ENCODE measurements at places on chromosomes 12 and 14.

DNA sequence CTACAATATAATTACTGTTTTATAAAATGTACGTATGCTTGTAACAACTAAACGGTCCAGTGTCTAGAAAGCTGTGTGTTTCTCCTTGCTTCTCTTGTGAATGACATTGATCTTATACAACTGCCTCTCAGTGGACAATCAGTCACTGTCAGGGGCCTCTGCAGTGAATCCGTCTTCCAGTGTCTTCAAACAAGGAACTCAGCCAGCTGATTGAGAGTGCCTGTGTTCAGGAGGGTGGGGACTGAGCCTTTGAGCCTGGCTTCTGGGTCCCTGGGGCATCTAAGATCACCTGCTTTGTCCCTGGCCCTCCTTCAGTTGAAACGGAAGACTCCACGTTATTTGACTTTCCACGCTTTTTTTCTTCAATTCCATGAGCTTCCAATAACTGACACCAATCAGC lies 133.1 kb upstream of the SFSWAP start:
- no peak for DNase-seq

DNA sequence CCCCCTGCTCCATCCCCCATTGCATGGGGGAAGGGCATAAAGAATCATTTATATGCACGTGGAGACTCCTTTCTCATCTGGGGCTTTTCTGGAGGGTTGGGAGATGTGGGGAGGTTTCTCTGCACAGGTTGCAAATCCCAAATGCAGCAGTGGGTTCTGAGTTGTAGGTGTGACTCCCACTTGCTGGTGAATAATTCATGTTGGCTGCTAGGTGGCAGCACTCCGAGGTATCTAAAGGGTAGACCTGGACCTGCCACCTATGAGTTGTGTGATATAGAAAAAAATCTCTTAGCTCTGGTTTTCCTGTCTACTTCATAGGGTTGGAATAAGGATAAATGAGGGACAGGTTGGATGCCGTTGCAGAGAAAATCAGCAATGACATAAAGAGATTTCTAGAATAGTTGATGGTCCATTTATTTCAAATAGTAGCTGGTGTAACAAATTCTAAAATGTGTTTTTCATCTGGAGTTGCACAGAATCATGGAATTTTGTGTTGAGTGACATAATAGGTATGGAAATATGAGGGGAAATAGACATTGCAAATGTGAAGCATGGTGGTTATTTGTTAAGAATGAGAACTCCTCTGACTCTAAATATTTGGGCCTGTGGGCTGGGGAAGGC lies 4.6 kb downstream of the MARCHF9 start:
- peak; percentile 67 for DNase-seq

GRCh38 chr14:51501746-51502145 lies 150.0 kb upstream of the FRMD6 start:
- DNase-seq: no peak

GRCh38 chr12:71581206-71581605 lies 82.4 kb downstream of the ZFC3H1 start:
- no peak for DNase-seq

GRCh38 chr12:203462-204260 lies 10.3 kb downstream of the SLC6A12 start:
- DNase-seq: no peak

DNA sequence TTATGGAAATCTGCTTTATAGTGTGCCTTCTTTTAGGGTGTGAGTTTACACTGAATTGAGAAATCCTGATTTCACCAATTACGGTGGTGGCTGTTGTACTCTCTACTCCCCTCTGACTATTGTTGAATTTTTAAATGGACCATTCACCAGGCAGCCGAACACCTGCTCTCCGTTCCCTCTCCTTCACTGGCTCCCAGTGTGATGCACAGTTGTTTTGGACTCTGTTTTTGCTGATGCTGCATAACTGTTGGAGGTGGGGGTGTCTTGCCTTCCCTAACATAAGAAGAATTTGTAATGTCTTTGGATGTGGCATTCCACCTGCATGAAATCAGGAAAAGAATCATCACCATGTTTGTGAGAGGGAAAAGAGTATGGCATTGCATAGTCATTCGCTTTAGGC lies 341.2 kb downstream of the SNAPC1 start:
- no peak for DNase-seq

GRCh38 chr14:66248256-66248655 lies 237.9 kb upstream of the CCDC196 start:
- DNase-seq: no peak

DNA sequence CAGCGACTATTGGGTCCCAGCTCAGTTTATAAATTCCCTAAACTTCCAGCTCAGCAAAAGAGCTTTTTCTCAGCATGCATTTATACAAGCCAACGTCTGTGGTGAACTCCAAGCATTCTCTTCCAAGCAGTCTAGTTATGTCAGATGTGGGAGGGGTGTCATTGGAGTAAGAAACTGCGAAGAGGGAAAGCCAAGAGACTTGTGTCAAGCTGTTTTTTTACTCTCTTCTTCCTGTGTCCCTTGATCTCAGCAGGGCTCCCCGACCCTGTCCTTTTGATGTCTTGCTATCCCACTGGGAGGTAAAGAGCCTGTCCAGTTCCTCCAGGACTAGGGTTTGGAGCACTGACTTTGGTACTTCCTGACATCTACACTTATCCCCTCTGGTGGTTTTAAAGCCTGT lies 69.0 kb downstream of the PPM1H start:
- no peak for DNase-seq

DNA sequence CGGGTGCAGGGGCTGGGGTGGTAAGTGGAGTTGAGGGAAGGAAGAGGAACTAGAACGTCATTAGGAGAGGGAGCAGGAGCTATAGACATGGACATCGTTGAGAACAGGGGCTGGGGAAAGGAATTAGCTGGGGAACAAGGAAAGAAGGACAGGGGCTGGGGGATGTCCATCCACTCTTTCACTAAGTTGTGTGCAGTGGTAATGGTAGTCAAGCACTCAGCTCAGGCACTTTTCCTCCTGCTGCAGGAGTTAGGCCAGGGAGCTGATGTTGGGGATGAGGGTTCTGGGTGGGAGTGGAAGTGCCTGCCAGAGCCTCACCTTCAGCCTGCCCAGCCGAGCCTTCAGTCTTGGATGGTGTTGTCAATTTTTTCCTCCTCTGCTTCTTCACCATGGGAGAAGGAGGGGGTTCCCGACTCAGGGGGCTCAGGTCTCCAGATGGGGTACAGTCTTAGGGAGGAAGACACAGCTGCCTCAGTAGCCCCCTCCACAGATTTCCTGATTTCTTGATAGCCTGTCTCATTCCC lies 9.2 kb downstream of the AGAP2 start:
- DNase-seq: no peak

DNA sequence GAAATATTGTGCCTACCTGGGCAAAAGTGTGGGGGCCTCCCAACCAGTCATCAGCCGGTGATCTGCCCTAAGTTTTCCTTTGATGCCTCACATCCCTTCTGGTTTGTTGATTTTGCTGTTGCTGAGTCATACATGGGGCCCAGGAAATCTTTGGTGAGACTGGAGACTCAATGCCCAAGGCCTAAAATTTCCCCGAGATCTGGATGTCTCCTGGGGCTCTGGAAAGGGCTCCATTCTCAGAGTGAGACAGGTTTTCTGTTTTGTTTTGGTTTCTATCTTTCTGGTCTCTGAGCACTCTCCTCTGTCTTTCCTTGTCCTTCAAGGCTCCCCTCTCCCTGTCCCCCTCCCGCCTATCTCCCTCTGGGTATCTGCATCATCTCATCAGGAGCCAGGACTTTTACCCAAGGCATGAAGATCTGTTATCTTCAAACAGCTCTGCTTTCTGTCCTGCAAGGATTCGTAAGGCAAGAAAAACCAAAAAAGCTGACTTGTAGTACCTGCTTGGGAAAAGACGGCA lies 152.8 kb upstream of the MAX start:
- peak; percentile 36 for DNase-seq

- no peak for DNase-seq
Observed at GRCh38 chr12:41045509-41045908, 142.6 kb upstream of the PDZRN4 start.

GRCh38 chr12:78797196-78797931 lies 67.2 kb upstream of the SYT1 start:
- no peak for DNase-seq

GRCh38 chr12:57479376-57480115 lies at the start of gene ARHGAP9:
Gene ARHGAP9 (minus strand): TSS chr12:57479866. CDS start chr12:57479406, 460 bp downstream.
- DNase-seq: no peak

DNA sequence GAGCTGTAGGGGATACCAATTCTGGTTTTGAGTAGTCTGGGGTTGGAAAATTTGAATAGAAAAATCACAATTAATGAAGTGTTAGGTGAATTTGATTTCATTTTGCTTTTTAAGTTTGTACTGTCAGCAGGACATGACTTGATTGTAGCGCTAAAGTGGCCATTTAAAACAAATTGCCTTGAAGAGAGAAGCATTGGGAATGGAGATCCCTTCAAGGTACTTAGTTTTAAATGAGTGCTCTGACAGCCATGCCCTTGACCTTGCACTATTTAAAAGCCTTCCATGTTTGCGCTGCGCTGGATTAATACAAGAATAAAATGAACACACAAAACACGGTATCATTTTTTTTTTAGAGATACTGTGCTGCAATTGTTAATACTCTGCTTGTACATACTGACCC lies 345.9 kb downstream of the NAV3 start:
- no peak for DNase-seq

DNA sequence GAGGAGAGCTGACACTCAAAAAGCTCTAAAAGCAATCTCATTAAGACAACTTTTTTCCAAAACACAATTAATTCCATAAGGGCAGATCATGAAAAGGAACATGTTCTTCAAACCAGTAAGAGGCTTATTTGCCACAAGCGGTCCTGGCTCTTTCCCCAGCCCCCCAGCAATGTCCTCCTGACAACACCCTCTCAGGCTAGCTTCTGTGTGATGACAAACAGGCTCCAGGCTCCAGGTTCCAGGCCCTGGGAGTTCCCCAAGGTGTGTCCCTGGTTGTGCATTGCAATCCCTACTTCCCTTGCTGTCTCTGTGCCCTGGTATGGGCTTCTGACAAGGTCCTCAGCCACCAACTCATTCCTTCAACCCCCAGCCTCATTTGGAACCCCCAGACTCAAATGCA lies 8.9 kb downstream of the HVCN1 start:
- no peak for DNase-seq

DNA sequence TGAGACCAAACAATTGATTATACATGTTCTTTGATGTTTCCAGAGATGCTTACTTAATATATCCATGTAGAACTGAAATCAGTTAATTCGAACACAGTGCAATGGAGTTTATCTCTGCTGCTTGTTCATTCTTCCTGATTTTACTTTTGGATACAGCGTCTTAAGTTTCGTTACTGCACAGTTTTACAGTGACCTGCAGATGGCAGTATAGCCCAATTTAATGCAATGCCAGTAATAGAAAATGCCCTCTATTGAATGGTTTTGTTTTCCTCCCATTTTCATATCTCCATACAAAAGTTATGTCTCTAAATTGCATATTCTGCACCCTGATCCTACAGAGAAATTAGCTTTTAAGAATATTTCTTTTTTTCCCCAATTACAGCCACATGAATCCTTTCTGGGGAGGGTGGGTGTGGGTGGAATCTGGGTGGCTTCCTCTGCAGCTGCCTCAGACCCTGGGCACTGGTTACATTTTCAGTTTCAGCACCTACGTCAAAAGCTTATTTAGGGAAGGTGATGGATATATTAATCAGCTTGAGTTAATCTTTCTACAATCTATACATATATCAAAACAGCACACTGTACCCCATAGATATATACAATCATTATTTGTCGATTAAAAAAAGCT lies 101.1 kb upstream of the DCD start:
- DNase-seq: peak; percentile 64

DNA sequence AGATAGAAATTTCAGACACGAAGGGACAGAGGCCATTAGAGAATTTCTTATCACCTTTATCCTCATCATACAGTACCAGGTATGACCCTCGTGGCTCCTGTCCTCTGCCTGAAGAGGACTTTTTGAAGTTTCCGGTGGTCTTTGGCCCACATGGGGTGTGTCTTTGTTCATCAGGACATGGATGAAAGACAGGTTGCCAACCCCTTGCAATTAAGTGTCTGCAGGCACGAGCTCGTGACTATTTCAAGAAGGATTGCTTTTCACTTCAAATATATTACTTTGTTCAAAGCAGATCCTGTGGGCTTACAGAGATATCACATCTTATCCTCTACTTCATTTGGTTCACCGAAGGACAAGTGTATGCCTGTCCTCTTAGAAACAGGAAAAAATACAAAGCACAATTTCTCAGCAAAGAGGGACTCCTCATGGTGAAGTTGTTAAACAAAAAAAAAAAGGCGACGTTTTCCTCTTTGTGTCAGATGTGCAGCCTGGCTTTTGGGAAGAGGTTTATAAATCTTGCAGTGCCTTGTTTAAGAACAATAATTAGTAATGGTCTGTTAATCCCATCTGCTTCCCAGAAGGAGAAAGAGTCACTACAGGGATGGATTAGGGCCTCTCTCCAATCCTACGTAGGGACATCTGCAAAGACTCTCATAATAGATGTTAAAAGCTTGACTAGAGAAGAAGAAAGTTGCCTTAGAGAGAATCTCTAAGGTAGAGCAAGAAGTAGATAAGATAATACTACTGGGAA lies 13.5 kb upstream of the FAM234B start:
- DNase-seq: no peak

DNA sequence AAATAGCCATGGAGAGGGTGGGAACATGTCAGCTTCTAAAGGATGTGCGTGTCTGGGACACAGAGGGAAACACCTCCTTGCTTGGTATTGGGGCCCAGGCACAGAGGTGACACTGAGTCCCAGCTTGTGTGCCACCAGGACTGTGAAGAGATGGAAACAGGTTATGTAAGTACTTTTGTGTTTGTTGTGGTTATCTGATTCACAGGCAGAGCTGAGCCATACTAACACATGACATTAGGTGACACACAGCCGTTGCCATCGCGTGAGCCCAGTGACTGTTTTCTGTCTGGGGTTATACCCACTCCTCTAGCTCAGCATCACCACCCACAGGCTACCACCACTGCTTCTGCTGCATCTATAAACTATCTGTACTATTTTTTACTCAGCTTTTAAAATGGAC lies 12.1 kb upstream of the FLVCR2 start:
- DNase-seq: no peak

DNA sequence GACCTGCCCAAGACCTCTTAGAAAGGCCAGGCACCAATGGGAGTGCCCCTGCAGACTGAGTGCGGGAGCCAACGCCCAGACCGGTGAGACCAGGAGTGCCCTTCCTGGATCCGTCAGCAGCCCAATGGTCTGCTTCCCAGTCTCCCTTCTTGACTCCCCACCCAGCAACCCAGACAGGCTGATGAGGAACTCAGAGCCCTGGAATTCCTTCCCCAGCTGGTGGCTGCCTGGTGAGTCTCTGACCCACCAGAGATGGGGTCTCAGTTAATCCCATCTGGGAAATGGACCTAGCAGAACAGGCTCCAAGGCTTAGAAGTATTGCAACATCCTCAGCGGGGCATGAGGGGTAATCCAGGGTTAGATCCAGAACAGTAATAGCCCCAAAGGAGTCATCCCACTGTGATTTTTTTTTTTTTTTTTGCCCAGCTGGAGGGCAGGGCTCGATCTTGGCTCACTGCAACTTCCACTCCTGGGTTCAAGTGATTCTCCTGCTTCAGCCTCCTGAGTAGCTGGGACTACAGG lies 1.5 kb upstream of the RASAL1 start:
- no peak for DNase-seq

GRCh38 chr12:45122768-45123380 lies 72.0 kb upstream of the DBX2 start:
- peak; percentile 64 for DNase-seq

Data from ACHN (cell line).